ENCODE measurements at places on chromosomes 2 and 18.
A peak's percentile ranks its signal among the peaks of the same experiment; 100 is the strongest.

- DNase-seq = no peak
Observed at GRCh38 chr2:46544581-46544980, 65.2 kb downstream of the TMEM247 start.

GRCh38 chr2:212984129-212984528 lies 167.3 kb downstream of the IKZF2 start:
- no peak for DNase-seq

GRCh38 chr2:17162713-17163112 lies 355.5 kb downstream of the RAD51AP2 start:
- DNase-seq = no peak

DNA sequence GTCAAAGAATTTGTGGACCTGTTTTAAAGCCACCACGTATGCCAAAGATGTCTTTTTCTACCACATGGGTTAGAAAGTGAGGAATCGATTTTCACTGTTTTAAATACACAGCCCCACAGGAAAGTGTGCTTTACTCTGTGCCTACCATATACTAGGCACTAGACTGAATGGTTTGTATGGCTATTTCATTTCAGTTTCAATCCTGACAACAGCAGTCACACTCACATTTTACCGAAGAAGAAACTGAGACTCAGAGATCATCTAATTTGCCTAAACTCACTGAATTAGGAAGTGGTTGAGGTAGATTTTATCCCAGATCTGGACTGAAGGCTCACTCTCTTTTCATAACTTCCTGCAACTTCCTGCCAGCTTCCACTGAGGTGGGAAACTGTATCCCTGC lies 176.4 kb downstream of the ALK start:
- DNase-seq = no peak

GRCh38 chr18:42141439-42141838 lies 186.4 kb downstream of the PIK3C3 start:
- no peak for DNase-seq

GRCh38 chr18:32899819-32900218 lies 127.0 kb upstream of the KLHL14 start:
- no peak for DNase-seq

- no peak for DNase-seq
Observed at GRCh38 chr2:168749297-168749696, 53.1 kb upstream of the NOSTRIN start.

- no peak for DNase-seq
Observed at GRCh38 chr2:235570966-235571692, 77.3 kb downstream of the AGAP1 start.

GRCh38 chr18:77201506-77201905 lies 48.1 kb upstream of the GALR1 start:
- DNase-seq = no peak

DNA sequence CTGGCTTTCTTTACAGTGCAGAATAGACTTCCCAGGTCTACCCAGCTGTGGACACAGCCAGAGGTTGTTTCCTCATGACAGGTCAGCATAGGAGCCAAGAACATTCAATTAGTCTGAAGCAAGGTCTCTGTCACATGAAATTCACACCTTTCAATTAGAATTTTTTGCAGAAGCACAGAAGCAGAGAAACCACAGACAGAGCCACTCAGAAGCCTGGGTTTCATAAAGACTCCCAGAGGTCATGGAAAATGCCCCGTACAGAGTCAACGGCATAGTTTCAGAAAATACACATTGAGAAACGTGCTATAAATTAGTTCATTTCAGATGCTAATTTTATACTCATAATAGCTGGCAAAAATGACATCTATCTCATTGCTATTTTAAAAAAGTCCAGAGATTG lies 87.0 kb upstream of the TMEM200C start:
- no peak for DNase-seq

DNA sequence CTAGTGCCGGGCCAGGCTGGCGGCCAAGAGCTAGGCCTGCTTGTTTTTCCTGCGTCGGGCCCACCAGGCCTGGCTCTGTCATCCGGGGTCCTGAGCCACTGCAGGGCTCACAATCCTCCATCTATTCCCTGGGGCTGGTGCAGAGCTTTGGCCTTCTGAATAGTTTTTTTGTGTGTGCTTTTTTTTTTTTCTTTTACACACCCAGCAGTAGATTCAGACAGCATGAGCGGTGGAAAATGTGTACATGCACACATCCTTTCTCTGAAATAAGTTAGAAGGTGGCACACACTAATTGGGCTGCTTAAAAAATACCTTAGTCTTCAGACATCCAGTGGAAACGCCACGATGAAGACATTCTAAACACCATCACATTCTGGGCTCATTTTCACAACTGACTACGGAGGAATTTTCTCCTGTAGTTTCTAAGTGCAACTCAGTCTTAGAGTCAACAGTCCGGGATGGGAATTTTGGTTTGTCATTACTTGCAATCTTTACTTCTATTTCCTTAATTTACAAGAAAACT lies 6.1 kb downstream of the ZFP36L2 start:
- no peak for DNase-seq

DNA sequence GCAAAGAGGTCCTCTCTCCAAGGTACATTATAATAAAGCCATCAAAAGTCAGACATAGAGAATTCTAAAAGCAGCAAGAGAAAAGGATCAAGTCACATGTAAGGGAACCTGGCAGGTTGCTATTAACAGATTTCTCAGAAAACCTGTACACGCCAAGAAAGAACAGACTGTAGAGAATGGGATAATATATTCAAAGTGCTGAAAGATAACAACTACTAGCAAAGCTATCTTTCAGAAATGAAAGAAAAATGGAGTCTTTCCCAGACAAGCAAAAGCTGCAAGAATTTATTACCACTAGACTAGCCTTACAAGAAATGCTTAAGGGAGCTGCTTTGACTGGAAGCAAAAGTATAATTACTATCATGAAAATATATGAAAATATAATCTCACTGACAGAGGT lies 81.5 kb downstream of the PTPN2 start:
- DNase-seq = no peak

DNA sequence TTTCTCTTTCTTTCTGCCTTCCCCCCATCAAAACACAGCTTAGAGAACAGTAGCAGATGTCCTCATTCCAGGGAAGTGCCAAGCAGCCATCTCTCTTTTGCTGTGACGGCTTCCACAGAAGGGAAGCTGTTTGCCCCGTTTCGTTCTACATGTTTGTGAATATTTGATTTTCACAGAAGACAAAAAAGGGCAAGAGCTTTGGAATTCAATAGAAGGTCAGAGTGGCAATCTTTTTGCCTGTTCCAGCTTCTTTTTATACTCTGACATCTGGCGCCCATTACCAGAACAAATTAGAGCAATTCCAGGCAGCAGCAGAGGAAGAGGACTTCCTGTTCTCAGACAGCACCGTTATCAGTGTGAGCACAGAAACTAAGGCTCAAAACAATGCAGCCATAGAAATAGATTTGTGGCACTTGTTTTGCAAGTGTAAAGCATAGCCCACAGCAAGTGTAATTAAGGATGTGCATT lies 79.0 kb upstream of the CDH19 start:
- DNase-seq = no peak

DNA sequence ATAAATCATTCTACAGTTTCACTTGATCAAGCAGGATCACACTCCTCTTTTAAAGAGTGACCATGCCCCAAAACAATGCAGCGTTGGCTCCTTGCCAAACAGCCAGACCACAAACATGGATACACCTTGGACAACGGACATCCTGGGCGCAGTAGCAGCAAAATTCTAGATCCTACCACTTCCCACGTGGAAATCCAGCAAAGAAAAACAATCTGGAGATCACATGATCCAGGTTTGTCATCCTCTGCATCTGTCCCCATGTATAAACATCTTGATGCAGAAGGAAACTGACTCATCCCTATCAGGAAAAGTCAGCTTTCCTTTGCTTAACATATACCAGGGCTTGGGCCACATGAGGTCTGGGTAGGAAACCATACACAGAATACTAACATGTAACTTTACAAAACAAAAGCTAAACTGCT lies 53.1 kb downstream of the ZNF521 start:
- DNase-seq = no peak

DNA sequence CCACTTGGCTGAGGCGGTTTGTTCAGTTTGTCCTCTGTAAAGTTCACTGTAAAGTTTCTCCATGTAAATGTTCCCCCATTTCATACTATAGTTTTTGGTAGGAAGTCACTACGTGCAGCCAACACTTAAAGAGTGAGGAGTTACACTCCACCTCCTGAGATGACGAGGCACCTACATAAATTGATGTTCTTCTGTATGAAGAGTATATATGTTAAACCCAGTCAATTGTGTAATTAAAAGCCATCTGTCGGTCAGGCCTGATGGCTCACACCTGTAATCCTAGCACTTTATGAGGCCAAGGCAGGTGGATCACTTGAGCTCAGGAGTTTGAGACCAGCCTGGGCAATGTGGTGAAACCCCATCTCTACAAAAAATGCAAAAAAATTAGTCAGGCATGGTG lies 7.6 kb downstream of the PIGN start:
- DNase-seq = peak; percentile 64

DNA sequence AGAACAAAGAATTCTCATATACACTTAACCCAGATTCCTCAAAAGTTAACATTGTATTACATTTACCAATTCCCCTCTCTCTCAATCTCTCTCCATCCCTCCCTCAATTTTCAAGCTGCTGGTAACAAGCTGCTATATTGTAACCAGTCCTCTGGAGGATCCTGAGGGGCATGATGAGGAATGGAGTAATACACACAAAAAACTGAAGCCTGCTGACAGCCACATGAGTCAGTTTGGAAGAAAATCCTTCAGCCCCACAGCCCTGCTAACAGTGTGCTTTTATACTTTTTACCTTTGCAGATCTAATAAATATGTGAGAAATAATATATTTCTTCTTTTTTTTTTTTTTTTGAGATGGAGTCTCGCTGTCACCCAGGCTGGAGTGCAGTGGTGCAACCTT lies 165.7 kb upstream of the RAB12 start:
- DNase-seq = no peak

- DNase-seq = no peak
Observed at GRCh38 chr2:218024871-218025270, 22.1 kb upstream of the TNS1 start.

DNA sequence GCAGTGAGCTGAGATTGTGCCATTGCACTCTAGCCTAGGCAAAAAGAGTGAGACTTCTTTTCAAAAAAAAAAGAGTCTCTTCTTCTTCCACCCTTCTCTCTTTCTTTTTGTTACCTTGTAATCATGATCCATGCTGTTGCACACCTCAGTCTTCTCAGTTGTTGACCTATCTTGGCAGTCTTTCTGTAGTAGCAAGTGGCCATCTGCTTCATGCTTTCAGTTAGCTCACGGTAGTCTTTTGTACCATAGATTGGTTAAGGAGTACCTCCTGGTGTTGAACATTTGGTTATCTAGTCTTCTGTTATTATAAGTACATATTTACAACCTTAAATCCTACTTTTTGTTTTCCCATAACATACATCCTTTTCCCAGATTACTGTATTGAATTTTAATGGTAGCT lies 3.1 kb downstream of the GORASP2 start:
- no peak for DNase-seq

DNA sequence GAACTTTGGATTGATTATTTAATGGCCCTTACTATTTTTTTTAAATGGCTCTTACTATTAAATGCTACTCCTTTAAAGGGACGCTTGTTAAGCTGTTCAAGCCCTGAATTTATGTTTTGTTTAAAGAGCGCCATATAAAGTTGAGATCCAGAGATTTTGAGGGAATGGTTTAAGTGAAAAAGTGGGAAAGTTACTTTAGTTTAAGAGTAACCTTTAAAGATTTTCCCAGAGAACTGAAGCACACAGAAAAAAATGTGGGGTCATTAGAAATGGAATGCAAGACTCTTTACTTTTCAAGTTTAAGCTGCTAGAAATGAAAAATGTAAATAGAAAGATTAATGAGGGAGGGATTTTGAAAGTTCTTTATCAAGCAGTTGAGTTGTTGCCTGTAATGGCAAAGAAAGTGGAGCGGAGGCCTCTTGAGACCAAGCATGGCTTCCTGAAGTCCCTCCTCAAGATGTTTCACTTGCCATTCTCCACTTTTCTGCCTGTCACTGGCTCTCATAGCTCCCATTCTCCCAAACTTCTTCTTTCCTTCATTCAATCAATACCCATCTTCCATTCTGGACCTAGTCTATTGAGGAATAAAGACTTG lies 93.2 kb downstream of the KCNS3 start:
- no peak for DNase-seq

DNA sequence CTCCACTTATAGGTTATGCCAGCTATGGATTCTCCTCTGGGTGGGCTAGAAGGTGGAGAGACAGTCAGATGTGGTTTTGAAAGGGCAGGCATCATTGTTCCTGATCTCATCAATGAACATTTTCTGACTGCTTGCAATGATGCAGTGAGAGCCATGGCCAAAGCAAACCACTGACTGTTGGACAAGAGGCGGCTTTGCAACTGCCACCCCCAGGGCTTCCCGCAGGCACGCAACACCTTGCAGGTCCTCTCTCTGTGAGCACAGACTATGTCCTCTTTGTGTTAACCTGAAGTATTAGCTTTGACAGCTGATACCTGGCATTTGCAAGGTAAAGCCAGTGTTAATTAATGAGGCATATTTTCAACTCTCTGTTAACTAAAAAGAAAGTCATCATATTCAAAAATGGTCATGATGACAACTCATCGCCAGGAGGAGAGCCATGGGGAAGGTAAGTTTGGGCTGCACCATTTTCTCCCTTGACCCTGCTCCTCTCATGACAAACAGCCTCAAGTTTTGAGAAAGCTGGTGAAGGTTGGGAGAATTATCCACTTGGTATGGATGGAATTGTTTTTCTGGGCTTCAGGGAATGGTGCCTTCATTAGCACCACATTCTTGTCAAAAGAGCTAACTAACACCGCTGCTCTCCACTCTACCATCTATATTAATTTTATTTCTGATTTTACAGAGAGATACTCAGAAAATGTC lies 14.9 kb upstream of the FAM124B start:
- DNase-seq = no peak

DNA sequence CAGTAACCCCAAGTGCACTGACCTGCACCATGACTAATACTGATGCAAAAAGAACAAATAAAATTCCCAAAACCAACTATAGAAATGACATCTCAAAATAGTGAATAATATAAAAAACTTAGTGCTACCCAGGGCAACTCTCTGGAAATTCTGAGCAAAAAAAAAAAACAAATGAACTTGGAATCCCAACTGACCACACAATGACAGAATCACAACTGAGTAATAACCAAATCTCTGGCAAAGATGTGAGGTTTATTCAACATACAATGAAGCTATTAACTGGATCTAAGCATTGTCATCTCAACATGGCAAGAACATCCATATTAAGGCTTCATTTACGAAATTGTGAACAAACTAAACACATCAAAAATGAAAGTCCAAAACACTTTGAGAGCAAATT lies 22.7 kb downstream of the EXOC6B start:
- DNase-seq = no peak

DNA sequence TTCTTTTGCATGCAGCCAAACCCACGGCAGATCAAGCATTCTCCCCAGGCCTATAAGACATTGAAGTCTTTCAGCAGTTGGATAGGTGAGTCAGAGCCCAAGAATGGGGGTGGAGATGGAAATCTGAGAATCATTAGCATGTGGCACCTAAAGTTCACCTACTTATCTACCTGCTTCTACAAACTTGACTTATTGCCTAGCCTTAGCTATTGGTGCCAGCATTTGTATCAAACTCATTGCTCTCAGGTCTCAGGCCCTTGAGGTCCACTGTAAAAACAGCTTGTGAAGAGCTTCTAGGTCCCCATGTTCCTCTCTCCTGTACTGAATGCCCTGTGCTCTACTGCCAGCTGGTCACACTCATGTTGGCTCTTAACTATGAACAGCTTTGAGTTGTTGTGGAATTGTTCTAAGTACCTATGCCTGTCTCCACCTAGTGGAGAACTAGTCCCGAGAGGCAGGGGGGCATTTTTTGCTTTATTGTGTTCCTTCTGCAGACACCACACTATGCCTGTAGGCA lies 278.4 kb upstream of the SPRED2 start:
- DNase-seq = no peak

- DNase-seq = no peak
Observed at GRCh38 chr2:69703189-69703588, 38.7 kb upstream of the ANXA4 start.

GRCh38 chr2:49342156-49342555 lies 187.8 kb upstream of the FSHR start:
- no peak for DNase-seq

Data from NCI-H1417 (cell line).